ENCODE measurements at places on chromosomes 6 and 20.

DNA sequence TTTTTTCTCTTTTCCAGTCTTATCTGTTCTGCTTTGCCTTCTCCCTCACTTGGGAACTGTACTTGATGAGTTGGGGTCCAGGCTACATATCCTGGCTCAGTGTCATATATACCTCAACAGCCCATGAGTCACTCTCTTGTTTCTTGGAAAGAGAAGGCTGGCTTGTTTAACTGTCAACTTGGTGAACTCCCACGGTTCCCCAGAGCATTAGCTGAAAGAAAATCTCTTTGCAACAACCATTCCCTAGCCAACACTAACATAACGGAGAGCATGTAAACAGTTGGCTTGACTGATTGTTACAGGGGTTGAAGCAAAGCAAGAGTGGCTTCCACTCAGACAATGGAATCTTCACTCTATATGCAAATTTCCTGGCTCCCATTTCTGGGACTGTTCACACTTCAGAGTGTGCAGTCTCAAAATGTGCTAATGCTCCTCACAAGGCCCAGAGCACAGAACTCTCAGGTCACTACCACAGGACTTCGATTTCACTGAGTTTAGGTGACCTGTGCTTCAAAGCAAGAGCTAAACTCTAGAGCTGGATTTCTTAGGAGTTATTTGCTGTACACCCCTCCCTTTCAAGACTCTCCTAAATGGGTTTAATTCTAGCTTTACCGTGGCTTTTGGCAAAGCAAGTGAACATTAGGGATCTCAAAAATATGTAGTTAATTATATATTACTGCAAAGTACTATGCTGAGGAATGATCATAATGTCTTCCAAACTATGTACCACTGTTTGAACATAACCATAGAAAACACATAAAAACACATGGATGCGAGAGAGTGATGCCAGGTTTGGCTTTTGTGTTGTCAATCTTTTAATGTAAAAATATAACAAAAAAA lies 609.8 kb downstream of the RFPL4B start:
- no peak for DNase-seq

DNA sequence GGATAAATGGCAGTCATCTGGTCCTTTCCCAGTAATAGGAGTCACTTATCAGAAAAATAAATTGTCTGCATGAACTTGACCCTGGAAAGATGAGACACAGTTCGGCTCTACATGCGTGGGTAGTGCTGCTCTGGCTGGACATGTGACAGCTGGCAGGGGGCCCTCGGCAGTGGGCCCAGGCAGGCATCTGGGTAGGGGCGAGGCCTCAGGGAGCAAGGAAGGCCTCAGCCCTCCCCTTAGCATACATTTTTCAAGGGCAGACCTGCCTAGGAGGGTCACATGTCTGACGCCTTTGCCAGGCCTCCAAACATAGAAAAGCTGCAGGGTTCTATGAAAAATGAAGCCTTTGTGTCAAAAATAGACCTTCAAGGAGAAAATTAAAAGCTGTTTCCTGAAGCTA lies 12.8 kb upstream of the ILRUN start:
- no peak for DNase-seq

DNA sequence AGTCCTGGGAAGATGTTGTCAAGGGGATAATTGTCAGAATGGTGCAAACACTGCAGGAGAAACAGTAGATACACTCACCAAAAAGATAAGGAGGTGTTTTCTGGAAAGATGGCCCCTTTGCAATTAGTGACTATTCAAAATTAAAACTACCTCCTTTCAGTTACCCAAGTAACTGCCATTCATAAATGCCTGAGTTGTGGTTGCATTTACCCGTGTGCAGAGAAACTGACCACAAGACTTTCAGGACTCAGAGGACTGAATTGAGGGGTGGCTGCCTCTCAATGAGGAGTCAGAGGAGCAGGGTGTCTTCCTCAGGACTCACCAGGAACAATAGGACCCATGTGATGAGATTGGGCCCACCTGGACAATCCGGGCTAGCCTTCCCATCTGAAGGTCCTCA lies 39.0 kb downstream of the GCM1 start:
- no peak for DNase-seq

GRCh38 chr20:41290804-41291389 lies 26.6 kb downstream of the ZHX3 start:
- DNase-seq, result no peak

DNA sequence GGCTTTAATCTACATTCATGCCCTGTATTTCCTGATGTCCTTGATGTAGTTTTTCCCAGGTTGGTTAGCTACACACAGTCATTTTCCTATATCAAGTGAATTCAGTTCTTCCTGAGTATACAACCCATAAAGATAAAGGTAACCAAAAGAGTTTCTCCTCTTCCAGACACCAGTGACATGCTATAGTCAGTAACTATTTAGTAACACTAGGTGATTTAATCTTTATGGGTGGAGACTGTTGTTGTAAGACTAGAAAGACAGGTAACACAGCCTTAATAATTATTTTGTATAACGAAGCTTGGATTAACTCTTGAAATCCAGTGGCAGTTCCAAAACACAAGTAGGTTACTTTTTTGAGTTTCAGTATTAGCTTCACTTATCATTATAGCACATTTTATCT lies 17.6 kb downstream of the MCUR1 start:
- DNase-seq, result no peak

DNA sequence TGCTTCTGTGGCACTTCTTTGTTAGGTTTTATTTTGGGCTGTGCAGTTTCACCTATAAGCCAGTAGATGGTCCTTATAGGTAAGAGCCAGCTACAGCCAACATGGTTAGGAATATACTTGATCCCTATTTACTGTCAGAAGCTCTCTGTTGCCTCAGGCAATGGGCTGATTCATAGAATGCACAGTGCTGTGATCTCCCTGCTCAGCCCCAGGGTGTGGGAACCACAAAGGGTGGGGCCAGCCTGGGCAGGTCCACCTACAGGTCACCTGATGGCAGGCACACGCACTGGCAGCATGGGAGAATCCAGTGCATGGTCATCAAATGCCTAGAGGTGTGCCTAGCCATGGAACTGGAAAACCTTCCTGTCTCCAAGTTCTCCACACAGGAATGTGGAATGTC lies 191.9 kb downstream of the MOXD1 start:
- no peak for DNase-seq

DNA sequence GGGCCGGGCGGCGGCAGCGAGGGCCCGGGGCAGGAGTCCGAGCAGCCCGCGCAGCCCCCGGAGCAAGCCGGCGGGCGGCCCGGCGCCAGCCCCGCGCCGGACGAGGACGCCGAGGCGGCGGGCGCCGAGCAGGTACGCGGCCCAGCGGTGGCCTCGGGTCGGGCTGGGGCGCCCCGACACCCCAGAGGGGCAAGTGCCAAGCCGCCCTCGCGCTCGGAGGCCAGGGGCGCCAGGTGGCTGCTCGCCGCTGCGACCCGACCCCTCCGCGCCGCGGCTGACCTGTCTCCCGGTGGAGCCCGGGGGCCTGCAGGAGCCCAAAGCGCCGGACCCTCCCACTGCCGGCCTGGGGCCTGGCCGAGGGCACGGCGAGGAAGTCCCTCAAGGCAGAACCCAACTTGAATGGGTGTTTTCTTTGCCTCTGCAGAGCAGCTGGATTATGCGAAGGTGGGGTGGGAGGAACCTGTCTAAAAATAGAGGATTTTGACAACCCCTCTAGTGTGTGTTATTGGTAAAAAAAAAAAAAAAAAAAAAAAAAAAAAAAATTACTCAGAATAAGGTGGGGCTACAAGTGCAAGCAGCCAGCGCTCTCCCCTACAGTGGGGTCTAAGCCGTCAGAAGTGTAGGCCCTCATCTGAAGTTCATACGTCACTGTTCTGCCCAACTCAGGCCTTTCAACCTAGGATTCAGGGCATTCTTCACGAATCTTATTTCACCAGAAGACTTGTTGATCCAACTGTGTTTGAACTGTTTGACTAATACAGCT lies 609 bp downstream of the OGFRL1 start:
- DNase-seq, result peak; percentile 25

GRCh38 chr20:61514396-61514795 lies 262.3 kb downstream of the CDH4 start:
- DNase-seq, result no peak

GRCh38 chr6:12895721-12896120 lies 179.2 kb downstream of the PHACTR1 start:
- no peak for DNase-seq

GRCh38 chr6:150685860-150686259 lies 86.2 kb downstream of the PLEKHG1 start:
- DNase-seq, result peak; percentile 2

GRCh38 chr20:24798930-24799705 lies 150.0 kb upstream of the CST7 start:
- no peak for DNase-seq

GRCh38 chr20:46233701-46234100 lies 74.6 kb downstream of the CDH22 start:
- DNase-seq, result no peak

GRCh38 chr6:136963259-136963658 lies 41.2 kb downstream of the SLC35D3 start:
- no peak for DNase-seq

- DNase-seq, result no peak
Measured at GRCh38 chr6:90285042-90285481, 11.6 kb downstream of the BACH2 start.

GRCh38 chr6:144406796-144407195 lies 121.7 kb downstream of the UTRN start:
- no peak for DNase-seq

- no peak for DNase-seq
Measured at GRCh38 chr6:140440223-140440835, 1065.9 kb upstream of the CITED2 start.

GRCh38 chr6:134117409-134117808 lies 65.0 kb upstream of the SLC2A12 start:
- no peak for DNase-seq

- DNase-seq, result no peak
Measured at GRCh38 chr6:28408076-28408802, 8.7 kb upstream of the ZSCAN12 start.

DNA sequence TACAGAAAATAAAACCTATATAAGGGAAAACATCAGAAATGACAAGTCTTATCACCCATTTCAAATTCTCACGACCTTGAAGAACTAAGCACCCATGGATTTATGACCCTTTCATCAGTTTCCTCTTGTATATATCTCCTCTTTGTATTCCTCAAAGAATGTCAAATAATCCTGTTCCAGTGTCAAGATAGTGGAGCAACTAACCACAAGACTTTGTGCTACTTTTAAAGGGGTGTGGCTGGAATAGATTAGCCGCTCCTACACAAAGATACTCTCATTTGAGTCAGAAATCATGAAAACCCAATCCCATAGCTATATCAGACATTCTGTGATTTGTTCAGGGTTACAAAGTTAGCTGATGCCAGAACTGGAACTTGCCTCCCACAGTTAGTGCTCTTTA lies 6.6 kb downstream of the REPS1 start:
- DNase-seq, result no peak

- no peak for DNase-seq
Measured at GRCh38 chr20:11907621-11908020, 10.1 kb upstream of the BTBD3 start.

DNA sequence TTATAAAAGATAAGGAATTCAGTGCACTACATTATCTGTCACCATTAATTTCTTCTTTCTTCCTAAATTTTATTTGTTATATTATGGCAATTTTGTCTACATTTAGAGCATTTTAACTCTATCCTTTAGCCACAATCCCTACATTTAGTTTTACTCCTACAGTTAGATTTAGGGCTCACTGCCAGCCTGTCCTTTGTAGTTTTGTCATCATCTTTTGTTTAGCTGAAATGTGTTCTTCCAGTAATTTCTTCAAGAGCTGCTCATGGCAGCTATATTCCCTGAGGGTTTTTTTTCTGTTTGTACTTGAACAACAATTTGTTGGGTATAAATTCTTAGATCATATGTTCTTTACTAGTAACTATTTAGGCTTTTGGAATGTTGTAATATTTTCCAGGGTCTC lies 72.7 kb upstream of the B3GAT2 start:
- no peak for DNase-seq

GRCh38 chr20:5056801-5057599 lies 55.7 kb upstream of the SLC23A2 start:
- peak; percentile 70 for DNase-seq

- no peak for DNase-seq
Measured at GRCh38 chr6:142357879-142358278, 56.1 kb downstream of the ADGRG6 start.

DNA sequence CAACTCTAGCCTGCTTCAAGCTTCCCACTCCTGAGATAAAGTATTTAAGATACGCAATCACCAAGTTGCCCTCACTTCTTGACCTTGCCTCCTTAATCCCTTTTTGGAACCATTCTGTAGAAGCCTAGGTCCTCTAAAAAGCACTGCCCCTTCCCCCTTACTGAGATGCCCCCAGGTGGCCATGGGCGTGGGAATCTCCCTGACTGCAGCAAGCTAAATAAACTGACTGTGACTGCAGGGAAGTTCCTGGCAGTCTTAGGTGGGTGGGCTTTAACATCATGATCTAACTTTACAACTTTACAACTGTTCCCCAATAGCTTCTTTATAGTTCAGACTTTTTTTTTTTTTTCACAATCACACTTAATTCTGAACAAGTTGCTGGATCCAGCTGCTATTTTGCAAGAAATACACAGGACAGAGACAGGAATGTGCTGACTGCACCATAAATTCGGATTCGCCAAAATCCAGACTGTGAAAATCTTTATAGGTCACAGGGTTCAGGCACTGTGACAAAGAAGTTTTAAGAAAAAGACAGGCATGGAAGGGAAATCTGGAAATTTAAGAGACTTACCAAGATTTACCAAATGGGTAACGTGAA lies 344.2 kb upstream of the SULF2 start:
- no peak for DNase-seq

DNA sequence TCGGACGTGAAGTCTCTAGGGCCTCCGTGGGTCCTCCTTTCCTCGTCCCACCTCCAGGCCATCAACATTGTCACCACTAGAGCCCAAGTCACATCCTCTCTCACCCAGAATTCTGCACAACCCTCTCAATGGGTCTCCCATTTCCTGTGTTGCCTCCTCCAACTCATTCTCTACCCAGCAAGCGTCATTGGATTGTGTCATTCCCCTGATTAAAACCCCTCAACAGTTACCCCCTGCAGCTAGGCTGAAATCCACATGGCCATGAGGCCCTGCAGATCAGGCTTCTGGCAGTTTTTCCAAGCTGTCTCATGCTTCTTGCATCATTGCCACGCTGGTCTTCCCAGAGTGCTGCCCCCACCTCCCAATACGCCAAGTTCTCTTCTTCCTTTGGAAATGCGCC lies 12.9 kb upstream of the FAM210B start:
- DNase-seq, result no peak

DNA sequence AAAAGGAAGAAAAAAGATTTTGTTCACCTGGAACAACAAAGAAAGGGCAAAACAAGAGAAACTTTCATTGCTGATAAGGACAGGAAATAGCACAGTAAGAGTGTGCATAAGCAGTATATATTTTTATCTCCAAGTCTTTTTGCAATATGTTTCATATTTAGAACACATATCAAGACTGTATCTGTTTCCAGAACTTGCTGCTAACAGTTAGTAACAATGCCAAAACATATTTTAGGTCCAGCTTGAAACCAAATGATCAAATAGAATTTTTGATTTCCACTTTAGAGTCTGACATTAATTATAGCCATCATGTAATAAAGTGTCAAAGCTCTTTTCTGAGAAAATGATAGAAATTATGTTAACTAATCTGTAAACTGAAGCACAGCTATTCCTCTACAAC lies 143.5 kb upstream of the SUPT3H start:
- no peak for DNase-seq

GRCh38 chr6:35341557-35341956 lies 801 bp upstream of the PPARD start:
- no peak for DNase-seq
